ENCODE measurements at places on chromosomes 3 and 15.

DNA sequence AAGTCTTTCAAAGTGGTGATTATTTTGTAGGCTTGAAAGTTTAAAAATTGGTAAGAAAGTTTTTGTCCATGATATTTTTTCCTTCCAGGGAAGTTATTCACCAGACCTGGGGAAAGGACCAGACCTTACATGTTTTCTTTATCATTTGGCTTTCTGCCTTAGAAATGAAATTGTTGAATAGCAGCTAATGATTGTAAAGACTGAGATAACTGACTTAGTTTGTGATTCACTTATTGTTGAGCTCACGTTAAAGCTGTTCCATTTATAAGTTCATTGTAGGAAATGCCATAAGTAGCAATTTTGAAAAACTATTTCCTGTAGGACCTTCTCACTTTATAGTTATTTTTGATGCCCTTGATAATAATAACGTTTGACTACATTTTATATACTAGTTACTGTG, 51.9 kb downstream of the IQGAP1 start:
- no peak for DNase-seq

- DNase-seq, result peak; percentile 36
Measured at GRCh38 chr3:9135930-9136525, 113.4 kb downstream of the SRGAP3 start.

GRCh38 chr3:129627350-129628168, 21.1 kb upstream of the PLXND1 start:
- DNase-seq, result peak; percentile 76

DNA sequence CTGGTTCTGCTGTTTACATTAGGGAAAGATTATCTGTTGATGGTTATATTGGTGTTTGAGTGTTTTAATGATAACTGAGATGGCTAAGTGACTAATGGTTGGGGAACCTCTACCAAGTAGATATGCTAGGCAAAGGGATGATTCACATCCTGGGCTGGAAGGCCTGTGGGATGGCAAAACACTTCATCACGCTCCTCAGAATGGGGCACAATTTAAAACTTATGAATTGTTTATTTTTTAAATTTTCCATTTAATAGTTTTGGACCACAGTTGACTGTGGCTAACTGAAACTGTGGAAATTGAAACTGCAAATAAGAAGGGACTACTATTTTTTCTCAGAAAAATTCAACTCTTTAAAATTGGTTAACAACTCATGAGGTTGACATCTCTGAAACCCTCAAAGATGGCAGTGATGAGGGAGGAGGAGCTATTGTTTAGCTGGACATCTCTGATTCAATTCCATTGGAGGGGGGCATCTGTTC, 100.5 kb upstream of the ZBED2 start:
- DNase-seq, result no peak

GRCh38 chr15:60119101-60119500, 115.0 kb downstream of the FOXB1 start:
- DNase-seq, result no peak

DNA sequence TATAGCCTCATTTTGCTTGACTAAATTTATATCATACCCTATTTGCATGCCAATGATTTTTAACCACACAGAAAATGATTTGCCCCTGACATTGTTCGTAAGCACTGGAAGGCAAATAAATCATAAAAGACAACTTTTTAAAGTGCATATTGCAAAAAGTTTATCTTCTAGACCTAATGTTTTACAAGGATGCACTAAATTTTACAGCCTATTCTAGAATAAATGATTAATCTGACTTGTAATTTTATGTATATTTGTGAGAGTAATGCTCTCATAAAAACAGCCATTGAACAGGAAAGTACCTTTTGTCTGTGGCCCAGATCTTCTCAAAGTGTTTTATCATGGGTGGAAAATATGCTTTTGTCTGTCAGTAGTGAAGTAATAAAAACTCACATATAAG, 546.6 kb downstream of the EPHA3 start:
- DNase-seq, result no peak

GRCh38 chr15:72271895-72272212, 500 bp downstream of the PARP6 start:
- no peak for DNase-seq

GRCh38 chr15:56891852-56892440, 26.5 kb upstream of the TCF12 start:
- no peak for DNase-seq

GRCh38 chr15:99729920-99730319, 3.3 kb downstream of the LYSMD4 start:
- DNase-seq, result no peak
